Fibroblast of the conjunctiva (primary cell): ENCODE measurements at places on chromosomes 2 and 18.

DNA sequence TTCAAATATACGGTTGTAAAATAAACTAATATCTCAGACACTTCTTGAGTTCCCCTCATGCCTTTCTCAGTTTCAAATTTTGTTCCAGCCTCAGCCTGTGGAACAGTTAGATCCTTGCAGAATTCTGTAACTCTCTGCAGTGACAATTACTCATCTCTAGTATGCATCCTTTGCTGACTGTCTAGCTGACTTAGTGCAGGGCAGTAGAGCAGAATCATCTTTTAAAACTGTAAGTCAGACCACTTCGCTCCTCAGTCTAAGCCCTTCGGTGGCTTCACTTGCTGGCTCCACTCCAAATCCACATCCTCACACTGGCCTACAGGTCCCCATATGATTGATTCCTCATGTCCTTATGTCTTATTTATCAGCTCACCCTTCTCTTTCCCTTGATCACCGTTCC, 164.1 kb upstream of the ZSWIM2 start:
- no peak for DNase-seq

DNA sequence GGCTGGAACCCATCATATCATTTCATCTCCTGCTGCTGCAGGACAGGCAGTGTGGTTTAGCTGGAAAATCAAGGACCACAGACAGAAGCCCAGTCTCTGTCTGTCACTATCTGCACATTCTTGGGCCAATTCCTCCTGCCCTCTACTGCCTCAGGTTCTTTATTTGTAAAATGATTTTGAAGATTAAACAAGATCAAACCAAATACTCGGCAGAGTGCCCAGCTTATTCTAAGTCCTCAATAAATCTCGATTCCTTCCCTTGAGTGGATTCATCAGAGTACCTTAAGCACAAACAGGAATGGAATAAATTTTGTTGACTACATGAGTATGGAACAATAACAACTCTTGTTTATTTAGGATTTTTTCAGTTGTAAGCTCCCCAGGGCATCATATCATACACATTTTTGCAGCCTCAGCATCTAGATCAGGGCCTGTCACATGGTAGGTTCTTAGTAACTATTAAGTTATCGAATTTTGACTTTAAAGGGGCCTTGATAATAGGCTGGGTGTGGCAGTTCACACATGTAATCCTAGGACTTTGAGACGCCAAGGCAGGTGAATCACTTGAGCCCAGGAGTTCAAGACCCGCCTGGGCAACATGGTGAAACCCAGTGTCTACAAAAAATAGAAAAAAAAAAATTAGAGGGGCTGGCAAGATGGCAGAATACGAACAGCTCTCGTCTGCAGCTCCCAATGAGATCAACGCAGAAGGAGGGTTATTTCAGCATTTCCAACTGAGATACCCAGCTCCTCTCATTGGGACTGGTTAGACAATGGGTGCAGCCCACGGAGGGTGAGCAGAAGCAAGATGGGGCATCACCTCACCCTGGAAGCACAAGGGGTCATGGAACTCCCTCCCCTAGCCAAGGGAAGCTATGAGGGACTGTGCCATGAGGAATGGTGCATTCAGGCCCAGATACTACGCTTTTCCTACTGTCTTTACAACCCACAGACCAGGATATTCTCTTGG, 11.1 kb downstream of the RHOB start:
- DNase-seq = no peak

GRCh38 chr18:51520676-51521180, 323.2 kb upstream of the MEX3C start:
- no peak for DNase-seq

DNA sequence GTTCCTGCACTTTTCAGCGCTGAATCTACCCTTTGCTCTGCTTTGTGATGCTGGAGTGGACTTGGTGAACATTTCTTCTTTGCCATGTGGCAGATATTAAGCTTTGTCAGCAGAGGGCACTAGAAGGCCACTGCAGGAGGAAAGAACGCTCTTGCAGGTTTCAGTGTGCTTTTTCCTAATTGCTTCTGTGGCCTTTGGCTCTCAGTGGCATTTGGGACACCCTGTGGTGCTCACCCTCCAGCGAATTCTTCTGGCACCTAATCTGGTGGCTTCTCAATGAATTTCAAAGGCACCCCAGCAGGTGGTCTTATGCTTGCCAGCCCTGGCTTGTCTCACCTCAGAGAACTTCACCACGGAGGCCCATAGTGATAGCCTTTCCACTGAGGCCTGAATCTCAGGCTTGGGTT, 146.7 kb downstream of the MYO3B start:
- DNase-seq = peak; percentile 2

DNA sequence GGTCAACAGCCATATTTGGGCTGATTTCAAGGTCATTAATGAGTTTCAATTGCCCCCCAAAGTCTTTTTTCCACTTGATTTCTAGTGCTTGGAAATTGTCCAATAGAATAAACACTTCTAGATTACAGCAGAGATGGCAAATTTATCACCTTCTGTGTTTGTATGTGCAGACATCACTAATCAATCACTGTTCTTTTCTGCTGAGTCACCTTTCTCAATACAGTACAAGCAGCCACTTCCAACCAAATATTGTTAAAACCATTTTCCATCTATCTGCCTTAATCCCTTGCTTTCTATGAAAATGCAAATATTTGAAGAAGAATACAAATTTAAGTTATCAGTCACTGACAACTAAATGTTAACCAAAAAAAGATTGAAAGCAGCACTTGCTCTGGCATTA, 40.2 kb upstream of the ZNF521 start:
- DNase-seq = no peak

DNA sequence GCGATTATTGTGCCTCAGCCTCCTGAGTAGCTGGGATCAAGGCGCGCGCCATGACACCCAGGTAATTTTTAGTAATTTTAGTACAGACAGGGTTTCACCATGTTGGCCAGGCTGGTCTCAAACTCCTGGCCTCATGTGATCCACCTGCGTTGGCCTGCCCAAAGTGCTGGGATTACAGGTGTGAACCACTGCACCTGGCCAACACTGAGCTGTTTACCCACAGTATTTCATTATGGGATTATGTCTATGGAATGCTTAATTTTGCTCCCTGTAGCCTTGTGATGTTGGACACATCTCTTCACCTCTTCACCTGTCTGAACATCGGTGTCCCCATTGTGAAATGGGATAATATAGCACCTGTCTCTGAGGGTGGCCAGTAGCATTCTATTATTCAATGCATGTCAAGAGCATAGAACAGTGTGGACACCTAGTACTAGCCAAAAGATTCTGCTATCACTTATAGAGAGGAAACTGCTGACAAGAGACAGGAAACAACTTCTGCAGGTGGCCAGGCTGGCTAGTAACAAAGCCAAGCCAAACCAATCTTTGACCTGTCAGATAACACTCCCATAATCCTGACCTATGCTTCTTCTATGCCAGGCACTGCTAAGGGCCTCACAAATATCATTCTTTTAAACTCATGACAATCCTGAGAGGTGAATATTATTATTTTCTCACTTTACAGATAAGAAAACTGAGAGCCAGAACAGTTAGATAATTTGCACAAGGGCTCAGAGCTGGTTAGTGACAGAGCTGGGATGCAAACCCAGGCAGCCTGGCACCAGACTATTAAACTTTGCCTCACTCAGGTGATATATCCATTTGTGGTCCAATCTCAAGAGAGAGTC, 29.4 kb upstream of the REEP1 start:
- no peak for DNase-seq

DNA sequence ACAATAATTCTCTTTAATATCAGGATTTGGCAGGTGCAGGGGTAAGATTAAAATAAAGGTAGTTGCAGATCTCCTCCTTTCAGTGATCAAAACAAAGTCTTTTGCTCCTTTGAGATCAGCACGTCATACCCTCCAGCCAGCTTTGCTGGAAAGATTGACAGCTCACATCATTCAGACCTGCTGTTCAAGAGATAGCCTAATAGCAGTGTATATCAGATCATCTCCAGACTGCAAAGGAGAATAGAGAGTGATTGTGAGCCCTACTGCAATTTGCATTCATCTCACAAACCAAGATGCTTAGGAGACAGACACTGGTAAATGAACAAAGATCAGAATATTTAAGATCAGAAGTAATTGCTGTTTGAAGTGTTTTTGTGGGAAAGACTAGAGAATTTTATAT, 135.8 kb upstream of the DSEL start:
- DNase-seq = no peak

DNA sequence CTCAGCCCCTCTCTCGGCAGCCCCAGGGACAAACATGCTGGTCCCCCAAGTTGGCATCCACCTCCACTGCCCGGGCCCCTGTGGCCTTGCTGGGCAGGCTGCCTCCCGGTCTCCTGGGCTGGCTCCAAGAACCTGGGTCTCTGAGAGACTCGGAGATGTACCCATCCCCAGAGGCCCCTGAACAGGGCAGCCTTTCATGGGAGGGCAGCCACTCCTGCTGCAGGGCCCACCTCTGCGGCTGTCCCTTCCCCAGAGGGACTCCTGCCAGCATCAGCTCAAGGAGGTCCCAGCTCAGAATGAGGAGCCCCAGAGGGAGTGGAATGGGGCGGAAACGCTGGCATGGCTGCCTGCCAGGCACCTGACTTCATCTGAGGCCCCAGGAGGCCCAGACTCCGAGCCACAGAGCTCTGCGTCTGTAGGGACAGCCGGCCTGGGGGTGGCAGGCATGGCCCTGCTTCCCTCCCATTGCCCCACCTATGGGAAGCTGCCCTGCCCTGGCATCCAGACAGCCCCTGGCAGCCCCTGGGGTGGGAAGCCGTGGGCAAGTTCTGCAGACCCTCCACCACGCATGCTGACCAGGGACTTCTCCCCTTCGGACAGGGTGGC, 857 bp upstream of the CROCC2 start:
- DNase-seq = no peak

GRCh38 chr2:38301340-38301968, 75.6 kb downstream of the ATL2 start:
- DNase-seq = no peak

GRCh38 chr18:37207343-37207742, 358.3 kb downstream of the CELF4 start:
- DNase-seq = no peak

DNA sequence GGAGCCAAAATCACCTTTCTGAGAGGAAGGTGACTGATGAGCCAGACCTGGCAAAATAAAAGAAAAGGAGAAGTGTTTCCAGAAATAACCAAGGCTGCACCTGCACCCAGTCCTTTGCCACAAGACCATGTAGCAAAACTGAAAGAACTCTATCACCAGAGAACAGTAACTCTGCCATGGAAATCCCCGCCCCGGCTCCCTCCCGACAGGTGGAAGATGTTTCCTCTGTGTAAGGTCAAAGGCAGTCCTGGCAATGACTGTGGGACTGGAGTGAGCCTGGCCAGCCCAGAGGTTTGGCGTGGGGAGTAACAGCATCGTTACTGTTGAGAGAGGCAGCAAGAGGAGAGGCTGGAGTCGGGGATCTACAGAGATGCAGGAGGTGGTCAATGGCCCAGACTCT, 42.3 kb downstream of the SPRED2 start:
- DNase-seq = no peak

DNA sequence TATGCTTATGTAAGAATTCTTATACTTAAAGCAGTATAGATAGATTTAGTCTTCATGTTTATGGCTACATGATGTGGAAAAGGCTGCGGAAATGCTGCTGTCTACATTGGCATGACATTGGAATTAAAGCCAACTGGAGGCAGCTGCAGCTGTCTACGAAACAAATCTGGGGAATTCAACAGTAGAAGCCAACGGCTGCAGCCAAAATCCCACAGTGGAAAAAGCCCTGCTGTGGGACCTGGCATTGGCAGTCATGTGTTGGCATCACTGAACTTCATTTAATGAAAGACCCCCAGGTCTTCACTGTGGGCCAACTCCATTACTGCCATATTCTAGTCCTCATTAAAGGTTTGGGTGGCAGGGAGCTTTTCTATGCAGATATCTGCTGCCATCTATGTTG, 223.6 kb downstream of the SLC8A1 start:
- no peak for DNase-seq
